A172 (cell line): ENCODE measurements at places on chromosomes 2 and 18. TPM values are rescaled to one million over a fixed set of nuclear protein-coding genes. Genes with fewer than 3 reads are reported as not detected.

DNA sequence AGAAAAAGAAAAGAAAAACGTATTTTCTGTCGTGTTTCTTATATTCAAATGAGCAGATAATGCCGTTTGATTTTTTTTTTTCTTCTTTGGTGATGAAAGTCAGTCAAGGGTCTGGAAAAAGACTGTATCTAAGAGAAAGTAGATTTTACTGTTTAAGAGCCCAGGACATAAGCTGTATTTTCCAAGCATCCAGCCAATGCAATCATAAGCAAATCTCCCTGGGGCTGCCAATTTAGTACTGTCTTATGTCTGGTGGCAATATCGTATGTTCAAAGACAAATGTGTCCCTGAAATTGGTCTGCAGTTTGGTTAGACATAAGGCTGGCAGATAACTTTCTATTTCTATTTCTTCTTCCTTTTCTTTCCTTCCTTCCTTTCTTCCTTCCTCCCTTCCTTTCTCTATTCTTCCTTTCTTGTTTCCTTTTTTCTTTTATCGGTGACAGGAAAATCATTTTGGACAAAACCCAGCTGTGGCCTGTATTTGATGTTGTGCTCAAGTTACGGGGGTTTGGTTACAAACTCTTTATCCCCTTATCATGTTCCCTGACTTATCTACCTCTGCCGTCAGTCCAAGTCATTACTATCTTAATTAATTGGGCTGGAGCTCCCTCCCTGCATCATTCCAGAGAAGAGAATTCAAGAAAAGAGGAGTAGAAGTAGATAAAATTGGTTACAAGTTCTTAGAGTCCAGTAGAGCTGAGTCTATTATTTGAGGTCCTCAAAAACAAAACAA is 683.4 kb upstream of the FSHR start:
- no peak for DNase-seq

GRCh38 chr18:26566874-26567555 is 18.7 kb upstream of the KCTD1 start:
- DNase-seq = no peak

REEP1 gene
- 7.8 and 10.3 TPM in 2 replicates for total RNA-seq

GRCh38 chr18:35620765-35621164 is 39.2 kb downstream of the GALNT1 start:
- no peak for DNase-seq

DNA sequence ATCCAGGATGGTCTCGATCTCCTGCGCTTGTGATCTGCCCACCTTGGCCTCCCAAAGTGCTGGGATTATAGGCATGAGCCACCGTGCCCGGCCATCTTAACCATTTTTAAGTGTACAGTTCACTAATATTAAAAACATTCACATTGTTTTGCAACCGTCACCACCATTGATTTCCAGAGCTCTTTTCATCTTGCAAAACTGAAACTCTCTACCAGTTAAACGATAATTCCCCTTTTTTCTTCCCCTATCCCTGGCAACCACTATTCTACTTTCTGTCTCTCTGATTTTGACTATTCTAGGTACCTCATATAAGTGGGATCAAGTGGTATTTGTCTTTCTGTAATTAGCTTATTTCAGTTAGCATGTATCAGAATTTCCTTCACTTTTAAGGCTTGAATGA is 16.8 kb upstream of the NEUROD1 start:
- no peak for DNase-seq

RNF144A gene
- 11.4 and 12.3 TPM in 2 replicates for total RNA-seq

DNA sequence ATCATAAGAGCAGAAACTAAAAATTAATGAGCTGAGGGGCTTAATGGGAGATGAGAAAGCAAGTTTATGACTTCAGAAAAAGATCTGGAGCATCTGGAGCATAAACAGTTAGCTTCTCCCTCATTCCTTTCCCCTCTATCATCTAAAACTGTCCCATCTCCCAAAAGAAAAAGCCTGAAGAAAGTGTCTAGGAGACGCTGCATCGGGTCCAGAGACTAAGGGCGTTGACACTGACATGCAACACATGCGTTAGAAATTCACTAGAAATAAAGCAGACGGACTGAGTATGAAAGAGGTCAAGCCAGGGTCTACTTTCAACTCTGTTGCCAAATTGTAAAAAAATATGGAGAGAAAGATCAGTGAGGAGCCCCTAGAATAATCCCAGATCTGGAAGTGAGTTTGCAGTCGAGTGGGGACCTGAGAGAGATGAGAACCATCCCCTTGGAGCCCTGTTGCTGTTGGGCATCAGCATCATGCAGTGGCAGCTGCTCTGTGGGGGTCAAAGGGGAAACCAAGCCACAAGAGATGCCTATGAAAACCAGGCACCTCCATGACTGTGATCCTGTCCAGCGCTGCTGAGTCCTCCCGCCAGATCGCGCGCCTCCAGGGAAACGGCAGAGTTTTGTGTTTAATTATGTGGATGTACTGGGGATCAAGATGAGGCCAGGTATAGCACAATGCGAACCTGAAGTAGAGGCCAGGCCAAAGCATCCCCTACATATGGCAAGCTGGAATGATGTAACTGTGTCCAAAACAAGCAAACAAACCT is 13.9 kb downstream of the ANTXR1 start:
- DNase-seq = no peak

IGFBP2 gene
- total RNA-seq = 42.8 and 56.6 TPM in 2 replicates

GRCh38 chr2:8677646-8678592 is 3.9 kb upstream of the ID2 start:
- peak; percentile 67 for DNase-seq
